ENCODE measurements at places on chromosomes 16 and 17.
A peak's percentile ranks its signal among the peaks of the same experiment; 100 is the strongest.

DNA sequence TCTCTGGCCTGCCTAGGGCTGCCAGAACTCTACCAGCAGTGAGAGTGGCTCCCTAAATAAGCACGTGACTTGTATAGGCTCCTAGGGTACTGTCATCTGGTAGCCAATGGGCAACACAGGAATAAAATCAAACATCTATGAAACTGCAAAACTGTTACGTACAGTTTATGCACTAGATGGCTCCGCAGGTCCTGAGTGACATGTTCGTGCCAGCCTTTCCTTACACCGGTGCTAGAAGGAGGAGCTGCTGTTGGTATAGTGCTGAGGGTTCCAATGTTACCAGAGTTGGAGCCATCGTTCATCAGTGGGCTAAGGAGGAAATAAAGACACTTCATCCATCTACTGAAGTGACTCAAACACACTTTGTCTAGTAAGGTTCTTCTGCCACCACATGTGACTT, 63.2 kb upstream of the TRAP1 start:
- DNase-seq, result no peak

DNA sequence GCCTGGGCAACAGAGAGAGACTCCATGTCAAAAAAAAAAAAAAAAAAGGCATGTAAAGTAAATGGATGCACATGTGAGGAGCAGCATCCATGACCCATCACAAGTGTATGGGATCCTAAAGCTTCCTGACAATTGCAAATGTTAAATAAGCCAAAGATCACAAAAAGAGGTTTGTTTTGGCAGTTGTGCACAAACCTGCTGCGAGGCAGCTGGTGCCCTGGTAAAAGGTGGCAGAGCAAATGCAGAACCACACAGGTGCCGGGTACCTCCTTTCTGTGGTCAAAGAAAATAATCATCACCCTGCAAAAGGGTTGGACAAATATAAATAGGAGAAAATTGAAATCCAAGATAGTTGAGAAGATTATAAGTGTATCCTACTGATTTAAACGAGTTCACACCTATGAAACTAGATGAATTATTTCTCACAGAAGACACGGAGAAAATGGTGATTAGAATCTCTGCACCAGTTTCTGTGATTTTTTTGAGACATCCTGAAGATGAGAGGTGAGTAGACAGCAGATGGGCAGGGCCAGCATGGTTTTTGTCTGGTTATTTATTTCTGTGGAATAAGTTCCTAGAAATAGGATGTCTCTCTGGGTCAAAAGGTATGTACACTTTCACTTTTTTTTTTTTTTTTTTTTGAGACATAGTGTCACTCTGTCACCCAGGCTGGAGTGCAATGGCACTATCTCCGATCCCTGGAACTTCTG, 291.3 kb downstream of the CDH13 start:
- DNase-seq, result no peak

GRCh38 chr17:63998050-63998720, at the start of gene PRR29:
Gene PRR29 (plus strand): TSS chr17:63998351. CDS start chr17:63998365, 14 bp downstream.
- peak; percentile 63 for DNase-seq

- no peak for DNase-seq
These were observed 48.7 kb upstream of the TNRC6C start for GRCh38 chr17:77909816-77910215.

DNA sequence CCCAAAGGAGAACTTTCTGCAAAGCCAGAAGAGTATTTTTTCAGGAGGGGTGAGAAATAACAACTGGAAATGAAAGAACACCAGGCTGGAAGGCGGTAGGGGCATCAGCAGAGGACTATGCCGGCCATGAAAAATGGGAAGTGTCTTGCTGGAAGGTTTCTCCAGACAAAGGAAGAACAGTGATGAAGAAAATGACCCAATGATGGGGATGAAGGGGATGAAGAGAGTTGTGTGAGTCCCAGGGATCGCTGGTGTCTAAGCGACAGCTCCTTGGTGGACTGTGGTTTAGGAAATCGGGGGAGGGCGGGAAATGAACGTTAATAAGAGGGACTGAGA, 623 bp downstream of the TTLL6 start:
- no peak for DNase-seq

DNA sequence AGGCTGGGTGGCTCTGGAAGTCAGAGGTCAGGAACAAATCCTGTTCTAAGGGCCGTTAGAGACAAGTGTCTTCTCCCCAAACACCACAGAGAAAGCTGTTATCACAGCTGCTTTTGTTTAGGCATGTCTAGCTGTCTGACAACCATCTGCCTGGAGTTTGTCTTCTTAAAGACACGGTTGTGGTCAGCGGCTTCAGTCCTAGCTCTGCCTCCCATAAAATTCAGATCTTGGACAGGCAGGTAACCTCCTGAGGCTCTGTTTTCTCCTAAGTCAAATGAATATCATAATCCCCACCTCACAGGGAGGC, 2.3 kb upstream of the ITGA3 start:
- DNase-seq, result no peak

GRCh38 chr16:19888834-19889233, 4.2 kb upstream of the GPRC5B start:
- DNase-seq, result no peak

- no peak for DNase-seq
These were observed 33.8 kb upstream of the KPNB1 start for GRCh38 chr17:47615766-47616424.

DNA sequence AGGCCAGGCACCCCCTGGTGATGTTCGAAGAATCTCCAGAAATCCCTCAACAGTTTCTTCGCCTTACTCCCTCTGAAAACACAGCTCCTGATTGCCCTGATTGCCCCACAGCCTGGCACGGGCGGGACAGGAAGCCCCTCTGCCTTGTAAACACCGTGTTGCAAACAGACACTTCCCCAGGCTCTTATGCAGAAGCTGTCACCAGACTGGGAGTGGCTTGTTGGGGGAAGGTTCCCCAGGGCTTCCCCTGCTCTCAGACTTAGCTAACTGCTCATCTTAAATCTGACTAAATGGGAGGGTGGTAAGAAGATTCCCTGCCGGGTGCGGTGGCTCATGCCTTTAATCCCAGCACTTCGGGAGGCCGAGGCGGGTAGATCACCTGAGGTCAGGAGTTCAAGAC, 11.2 kb downstream of the PIK3R5 start:
- peak; percentile 79 for DNase-seq

Data from effector memory CD4-positive, alpha-beta T cell (primary cell).